ENCODE measurements at places on chromosomes 6 and 20.

GRCh38 chr20:57843941-57844625 lies 134.3 kb upstream of the PMEPA1 start:
- no peak for DNase-seq

DNA sequence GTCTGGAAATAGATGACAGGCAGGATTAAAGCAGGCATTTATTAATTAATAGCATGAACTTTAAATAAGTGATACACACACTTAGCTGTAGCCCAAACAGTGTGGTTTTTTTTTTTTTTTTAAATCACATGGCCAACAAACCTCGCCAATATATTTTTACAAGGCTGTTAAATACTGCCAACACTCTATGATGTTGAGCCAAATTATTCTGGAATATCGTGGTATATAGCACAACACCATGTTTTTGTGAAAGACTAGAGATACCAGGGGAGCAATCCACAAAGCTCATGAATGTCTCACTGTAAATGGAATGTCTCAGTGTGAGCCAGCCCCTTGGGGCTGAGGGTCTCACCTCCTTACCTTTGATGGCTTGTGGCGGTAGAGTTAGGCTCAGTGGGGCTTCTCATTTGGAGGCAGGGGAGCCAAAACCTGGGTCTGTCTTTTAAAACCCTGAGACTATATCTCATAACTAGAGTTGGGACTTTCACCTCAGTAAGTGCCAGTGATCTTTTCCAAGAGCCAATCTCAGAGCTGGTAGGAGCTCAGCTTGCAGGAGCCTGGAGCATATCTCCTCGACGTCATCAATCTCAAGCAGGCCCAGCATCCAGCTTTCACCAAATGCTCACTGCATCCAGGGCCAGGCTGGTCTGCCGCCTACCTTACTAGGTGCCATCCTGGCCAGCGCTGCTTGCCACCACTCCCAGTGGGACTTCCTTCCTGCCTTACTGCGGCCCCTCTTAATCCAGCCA lies 78.5 kb upstream of the FAM184A start:
- DNase-seq, result no peak

DNA sequence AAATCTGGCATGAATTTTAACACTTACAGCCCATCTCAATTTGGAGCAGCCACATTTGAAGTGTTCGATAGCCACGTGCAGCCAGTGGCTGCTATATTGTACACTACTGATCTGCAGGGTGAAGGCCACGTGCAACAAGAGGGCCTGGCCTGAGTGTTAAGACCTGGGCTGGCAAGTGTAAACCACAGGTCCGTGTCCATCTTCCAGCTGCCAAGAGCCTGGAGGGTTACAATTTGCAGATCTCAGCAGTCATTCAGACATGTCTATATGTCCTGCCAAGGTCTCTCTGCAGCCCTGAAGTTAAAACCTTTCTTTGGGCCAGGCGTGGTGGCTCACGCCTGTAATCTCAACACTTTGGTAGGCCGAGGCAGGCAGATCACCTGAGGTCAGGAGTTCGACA lies 14.1 kb downstream of the SGK2 start:
- DNase-seq, result no peak

DNA sequence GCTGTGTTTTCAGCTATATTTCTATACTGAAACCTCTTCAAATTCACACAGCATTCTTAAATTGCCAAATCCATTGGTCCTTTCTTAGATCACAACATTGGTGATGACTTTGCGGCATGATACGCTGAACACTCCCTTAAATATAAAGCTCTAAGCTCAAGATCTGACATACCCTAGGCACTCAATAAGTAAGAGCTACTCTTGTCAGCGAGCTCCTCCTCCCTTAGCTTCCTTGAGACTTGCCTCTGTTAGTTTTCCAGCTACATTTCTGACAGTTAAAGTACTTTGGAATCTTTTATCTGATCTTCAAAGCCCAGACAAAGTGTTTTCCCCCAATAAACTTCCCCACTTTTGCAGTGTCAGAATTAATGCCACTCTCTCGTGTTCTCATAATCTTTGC lies 117.0 kb downstream of the HIVEP2 start:
- no peak for DNase-seq

- no peak for DNase-seq
Observed at GRCh38 chr20:57837208-57838035, 127.6 kb upstream of the PMEPA1 start.

GRCh38 chr6:37283671-37284151 lies 25.8 kb upstream of the TMEM217 start:
- peak; percentile 85 for DNase-seq

- no peak for DNase-seq
Observed at GRCh38 chr6:156852858-156853216, 75.7 kb downstream of the ARID1B start.

GRCh38 chr20:12598894-12599293 lies 409.9 kb upstream of the SPTLC3 start:
- no peak for DNase-seq

DNA sequence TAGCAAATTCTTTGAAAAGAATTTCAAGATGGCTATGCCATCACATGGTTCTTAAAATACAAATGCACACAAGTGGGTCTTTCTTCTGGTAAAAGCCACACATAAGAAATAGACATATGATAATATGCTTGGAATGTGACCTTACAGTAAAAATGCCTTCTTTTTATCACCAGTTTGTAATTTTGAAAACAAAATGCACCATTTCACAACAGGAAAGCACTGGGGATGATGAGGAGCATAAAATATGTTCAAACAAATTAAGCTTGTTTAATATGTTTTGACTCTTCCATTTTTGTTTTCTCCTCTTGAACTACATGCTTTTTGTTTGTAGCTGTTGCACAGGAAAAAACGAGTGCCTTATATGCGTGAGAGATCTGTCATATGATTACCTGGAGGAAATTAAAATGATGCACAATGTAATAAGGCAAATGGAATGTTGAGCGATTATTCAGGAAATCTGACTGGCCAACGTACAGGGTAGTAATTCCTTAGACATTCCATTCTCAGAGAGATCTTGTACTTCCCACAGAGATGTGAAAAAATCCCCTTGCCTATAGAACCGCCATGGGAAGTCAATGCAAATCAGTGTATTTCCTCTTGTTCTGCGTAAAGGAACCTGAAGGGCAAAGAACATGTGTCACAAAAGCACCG lies 911.6 kb downstream of the TFAP2A start:
- DNase-seq, result no peak

DNA sequence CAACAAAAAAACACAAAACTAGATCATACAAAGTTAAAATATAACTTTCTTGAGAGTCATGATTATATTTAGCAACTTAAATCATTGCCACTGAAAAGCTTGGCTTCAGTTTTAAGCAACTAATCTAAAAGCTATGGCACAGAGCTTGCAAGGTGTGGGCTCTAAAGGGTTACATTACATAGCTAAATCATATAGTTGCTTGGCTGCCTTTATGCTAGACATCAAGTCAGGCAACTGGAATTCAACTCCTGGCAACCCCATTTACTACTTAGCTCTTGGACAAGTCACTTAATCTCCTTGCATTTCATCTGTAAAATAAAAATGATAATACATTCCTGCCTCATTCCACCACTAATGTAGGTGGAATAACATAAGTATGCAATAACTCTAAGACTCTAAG lies 40.9 kb upstream of the GCM1 start:
- DNase-seq, result no peak

GRCh38 chr20:14989535-14990290 lies 652.3 kb upstream of the FLRT3 start:
- DNase-seq, result no peak

DNA sequence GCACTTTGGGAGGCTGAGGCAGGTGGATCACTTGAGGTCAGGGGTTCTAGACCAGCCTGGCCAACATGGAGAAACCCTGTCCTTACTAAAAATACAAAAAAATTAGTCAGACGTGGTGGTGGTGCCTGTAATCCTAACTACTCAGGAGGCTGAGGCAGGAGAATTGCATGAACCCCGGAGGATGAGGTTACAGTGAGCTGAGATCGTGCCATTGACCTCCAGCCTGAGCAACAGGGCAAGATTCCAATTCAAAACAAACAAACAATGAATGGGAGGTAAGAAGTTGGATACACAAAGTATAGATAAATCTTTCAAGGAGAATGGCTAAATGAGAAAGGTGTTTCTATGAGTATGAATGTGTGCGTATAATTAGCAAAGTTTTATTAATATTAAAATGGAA lies 75.3 kb downstream of the REV3L start:
- DNase-seq, result no peak

DNA sequence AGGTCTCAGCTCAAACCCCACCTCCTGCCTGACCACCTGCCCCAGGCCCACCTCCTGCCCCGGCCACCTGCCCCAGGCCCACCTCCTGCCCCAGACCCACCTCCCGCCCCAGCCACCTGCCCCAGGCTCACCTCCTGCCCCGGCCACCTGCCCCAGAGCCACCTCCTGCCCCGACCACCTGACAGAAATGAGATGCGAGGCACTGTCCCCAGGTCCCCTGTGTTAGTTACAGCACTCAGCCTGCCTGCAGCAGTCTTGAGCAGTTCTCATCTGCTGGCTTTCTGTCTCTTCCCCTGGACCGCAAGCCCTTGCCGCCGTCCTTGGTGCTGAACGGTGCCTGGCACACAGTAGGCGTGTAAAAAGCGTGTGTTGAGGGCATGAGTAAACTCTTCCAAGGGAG lies 79.5 kb downstream of the CDH4 start:
- DNase-seq, result no peak

DNA sequence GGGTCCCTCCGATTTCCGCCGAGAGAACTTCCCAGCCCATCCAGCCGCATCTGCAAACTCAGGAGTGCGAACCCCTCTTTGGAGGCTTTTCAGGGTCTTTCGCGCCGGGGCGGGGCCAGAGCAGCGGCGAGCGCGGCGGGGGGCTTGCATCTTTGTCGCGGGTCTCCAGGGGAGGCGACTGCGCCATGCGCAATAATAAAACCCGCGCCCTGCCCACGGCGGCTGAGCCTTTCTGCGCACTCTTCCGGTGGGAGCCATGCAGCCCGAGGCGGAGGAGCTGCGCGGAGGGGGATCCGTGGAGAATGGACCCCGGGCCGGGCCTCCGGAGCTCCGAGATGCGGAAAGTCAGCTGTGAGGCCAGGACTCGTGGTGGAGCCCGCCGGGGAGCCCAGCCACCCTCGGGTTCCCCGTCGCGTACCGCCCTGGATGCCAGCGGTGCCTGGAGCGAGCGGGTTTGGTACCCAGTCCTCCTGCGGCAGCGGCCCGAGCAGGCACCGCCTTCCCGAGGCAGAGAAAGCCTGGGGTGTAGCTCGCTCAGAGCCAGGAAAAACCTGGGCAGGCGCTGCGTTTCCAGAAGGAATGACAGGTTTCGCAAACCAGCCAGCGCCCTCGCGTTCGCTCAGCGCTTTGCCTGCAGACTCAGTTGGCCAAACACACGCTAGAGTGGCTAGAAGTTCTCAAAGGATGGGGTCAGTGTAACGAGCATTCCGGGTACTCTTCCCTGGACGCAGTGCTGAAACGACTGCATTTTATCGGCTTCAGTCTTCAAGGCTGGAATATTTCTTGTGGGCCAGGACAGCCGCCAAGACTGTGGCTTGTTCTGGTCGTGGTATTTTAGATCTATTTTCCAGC lies 1.2 kb downstream of the AKAP12 start:
- DNase-seq, result peak; percentile 56

Data from hindlimb muscle (tissue), 1 donor.